ENCODE measurements at places on chromosomes 12 and 14.
A peak's percentile ranks its signal among the peaks of the same experiment; 100 is the strongest.

GRCh38 chr14:29587761-29588470 is 339.7 kb downstream of the PRKD1 start:
- no peak for DNase-seq

DNA sequence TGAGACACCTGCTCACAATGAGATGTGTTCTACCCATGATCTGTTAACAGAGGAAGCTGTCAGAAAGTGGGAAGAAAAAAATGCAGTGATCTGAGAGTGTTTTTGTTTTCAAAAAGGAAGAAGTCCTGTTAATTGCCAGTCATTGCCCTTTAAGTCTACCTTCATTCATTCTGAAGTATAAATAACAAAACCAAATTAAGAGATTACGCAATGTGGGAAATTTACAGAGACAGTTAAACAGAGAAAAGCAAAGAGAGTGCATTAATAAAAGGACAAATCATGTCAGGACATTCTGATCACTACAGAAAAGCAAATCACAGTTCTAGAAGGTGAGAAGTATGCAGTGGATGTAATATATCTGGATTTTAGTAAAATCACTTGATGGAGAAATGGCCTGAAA is 154.2 kb downstream of the NRXN3 start:
- no peak for DNase-seq

- DNase-seq: no peak
Measured at GRCh38 chr12:32507942-32508320, 108.6 kb downstream of the FGD4 start.

DNA sequence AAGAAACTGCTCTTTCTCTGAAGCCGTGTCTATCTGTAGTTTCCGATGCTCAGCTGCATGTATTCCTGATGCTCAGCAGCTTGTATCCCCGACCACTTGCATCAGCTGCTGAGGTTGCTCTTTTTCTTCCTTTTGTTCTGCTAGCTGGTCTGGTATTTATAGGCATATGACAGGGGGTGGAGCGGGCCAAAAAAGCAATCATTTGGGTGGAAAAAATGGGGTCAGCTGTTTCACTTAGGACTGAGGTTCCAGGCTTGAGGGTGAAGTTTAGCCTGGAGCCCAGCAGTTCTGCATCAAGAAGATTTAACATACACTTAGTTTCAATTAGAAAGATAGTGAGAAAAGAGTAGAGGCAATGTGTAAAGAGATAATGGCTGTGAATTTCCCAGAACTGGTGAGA is 23.6 kb upstream of the AMN1 start:
- no peak for DNase-seq

GRCh38 chr14:55877942-55878341 is 240.3 kb upstream of the PELI2 start:
- no peak for DNase-seq

- peak; percentile 49 for DNase-seq
Measured at GRCh38 chr12:52980650-52981423, 25.4 kb upstream of the EIF4B start.
